ENCODE measurements at places on chromosomes 12 and 14. TPM values are rescaled to one million over a fixed set of nuclear protein-coding genes. Genes with fewer than 3 reads are reported as not detected.

GRCh38 chr12:128316973-128317526 is 50.1 kb downstream of the TMEM132C start:
- no peak overlapping the region for H3K27ac ChIP-seq
- H3K36me3 ChIP-seq = no peaks in the 10 kb centered on the region
- H3K4me1 ChIP-seq = no peaks in the 10 kb centered on the region
- no peak overlapping the region for H3K4me3 ChIP-seq
- no peak for DNase-seq
- no peaks in the 10 kb centered on the region for H3K27me3 ChIP-seq

DNA sequence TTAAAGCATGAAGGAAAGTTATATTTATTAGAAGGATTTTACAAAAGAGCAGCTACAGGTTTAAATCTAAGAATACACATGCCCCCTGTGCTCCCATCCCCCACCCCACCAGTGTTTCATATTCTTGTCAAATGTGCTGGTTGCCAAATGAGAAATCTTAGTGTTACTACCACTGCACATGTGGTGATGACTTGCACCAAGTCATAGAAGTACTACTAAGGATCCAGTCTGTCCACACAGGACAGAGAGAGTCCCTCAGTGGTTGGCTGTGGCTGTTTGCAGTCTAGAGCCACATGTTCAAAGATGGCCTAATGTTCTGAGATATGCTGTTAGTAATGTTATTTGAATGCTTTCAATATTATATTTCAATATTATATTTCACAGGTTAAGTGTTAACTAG is 268.8 kb downstream of the ADAMTS20 start:
- no peaks in the 10 kb centered on the region for H3K27me3 ChIP-seq
- no peaks in the 10 kb centered on the region for H3K36me3 ChIP-seq
- no peak overlapping the region for H3K4me3 ChIP-seq
- no peak overlapping the region for H3K27ac ChIP-seq
- DNase-seq = no peak
- no peaks in the 10 kb centered on the region for H3K4me1 ChIP-seq

DNA sequence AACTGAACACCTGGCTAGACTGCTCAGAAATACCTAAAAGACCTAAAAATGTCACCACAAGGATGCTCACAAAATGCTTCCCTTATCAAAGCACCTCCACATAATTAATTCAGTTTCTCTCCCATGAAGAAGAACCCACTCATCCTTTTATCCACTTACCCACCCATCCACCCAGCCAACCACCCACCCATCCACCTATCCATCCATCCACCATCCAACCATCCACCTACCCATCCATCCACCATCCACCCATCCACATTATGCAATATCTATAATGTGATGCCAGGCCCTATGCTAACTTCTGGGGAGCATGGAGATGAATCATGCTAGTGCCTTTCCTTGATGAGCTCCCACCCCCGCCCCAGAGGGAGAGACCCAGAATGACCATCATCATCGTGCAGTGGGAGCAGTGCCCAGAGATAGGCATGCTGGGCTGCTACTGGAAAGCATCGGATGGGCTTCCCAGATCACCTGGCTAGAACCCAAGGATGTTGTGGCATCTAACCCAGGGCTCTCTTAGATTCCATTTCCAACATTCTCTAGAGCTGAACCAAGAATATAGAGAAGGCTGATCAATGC is 166.6 kb downstream of the TTC7B start:
- peaks cover 2% of the 10 kb centered on the region for H3K36me3 ChIP-seq
- no peaks in the 10 kb centered on the region for H3K27me3 ChIP-seq
- no peak overlapping the region for H3K4me3 ChIP-seq
- H3K4me1 ChIP-seq = peaks cover 2% of the 10 kb centered on the region
- no peak overlapping the region for H3K27ac ChIP-seq

DNA sequence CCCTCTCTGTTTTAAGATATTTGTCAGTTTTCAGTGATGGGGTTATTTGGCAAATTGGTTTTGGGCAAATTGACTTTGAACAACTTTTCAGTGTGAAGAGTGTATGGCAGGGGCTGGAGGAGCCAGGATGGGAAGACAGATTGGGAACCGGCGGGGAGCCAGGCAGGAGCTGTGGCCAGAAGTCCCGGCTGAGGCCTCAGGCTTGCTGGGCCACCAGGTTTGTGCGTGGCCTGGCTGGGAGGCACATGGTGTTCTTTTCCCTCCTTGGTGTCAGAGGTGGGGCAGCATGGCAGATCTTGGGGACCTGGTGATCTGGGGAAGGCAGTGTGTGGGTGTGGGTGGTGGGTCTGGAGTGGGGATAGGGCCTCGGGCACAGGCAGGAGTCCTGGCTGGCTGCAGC is 61.1 kb downstream of the SLC25A47 start:
- H3K27me3 ChIP-seq = no peaks in the 10 kb centered on the region
- no peak for DNase-seq
- H3K4me3 ChIP-seq = no peak overlapping the region
- no peaks in the 10 kb centered on the region for H3K4me1 ChIP-seq
- H3K27ac ChIP-seq = no peak overlapping the region

Gene SYNE3
- 39.1 TPM for total RNA-seq

Gene NID2
- 56.6 TPM for total RNA-seq
